ENCODE measurements at places on chromosomes 6 and 20.

DNA sequence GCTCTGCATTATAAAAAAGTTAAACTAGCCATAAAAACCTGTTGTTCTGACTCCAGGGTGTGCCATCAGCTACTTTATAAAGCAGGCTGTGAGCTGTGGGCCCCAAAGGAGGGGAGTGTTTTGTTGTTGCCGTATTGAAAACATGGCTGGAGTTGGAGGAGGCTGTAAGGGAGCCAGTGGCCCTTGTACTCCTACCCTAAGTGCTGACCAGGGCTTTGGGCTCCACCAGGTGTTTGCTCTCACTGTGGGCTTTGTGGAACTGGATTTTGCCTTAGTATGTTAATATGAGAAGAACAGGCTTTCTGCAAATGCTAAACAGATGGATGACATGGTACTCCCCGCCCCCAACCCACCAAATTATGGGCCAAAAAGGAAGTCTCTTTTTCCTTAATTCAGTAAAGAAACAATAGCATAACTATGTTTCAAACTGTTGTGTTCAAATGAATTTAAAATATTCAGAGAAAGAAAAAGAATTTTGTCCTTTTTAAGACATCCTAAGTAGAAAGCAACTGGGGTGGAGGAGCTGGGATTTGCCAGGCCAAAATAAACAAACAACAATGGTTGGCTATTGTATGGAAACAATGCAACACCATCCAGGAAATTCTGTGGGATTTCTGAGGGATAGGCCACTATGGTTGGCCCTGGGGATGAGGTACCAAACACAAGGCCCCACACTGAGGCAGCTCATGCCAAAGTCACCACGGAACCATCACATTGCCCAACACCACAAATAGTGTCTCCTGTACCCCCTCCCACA lies 63.3 kb downstream of the PLCG1 start:
- DNase-seq: no peak

DNA sequence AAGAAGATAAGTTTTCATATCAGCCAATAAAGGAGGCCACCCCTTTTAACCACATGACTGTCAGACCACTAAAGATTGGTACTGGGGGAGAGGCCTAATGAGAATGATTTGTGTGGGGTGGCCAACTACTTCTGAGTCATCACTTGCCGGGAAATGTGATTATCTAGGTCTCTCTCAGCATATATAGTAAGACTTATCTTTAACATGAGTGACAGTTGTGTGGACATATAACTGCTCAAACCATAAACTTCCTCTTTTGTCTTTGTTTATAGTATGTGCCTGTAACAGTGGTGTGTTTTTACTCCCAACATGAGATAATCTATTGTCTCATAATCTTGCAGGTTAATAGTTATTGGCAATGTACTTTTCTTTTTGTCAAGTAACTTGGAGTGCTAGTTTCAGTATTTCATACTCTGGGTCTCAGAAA lies 312.4 kb downstream of the CDKAL1 start:
- DNase-seq: peak; percentile 67

- no peak for DNase-seq
These were observed 17.3 kb upstream of the SNRPB2 start for GRCh38 chr20:16712511-16712947.

DNA sequence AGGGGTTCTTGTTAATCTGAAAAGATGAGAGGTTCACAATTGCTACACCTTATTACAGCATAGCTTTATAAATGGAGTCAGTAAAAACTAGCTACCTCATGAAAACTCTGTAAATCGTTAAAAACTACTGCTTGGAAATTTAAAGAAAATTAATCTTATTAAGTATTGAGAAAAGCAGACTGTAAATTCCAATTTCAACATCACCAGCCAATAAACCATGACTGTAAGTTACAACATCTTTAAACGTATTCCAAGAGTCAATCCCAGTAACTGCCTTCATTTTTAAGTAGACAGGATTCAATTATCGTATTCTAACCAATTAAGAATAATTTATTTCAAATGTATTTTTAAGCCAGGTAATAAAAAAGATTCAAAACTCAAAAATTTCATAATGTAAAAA lies 70.3 kb downstream of the ATG5 start:
- DNase-seq: no peak

- no peak for DNase-seq
These were observed 27.4 kb upstream of the PXDC1 start for GRCh38 chr6:3778701-3779573.
